ENCODE measurements at places on chromosomes 16 and 17. TPM values are rescaled to one million over a fixed set of nuclear protein-coding genes. Genes with fewer than 3 reads are reported as not detected.

The AOC3 gene
- total RNA-seq = 0.22 TPM

The KRTAP9-8 gene
- not detected for total RNA-seq

The PTX4 gene
- 0.29 TPM for total RNA-seq

The OR3A3 gene
- total RNA-seq = not detected

The RGS11 gene
- total RNA-seq = 2.4 TPM

The GPR179 gene
- not detected for total RNA-seq
